ENCODE measurements at places on chromosomes 13 and 19. TPM values are rescaled to one million over a fixed set of nuclear protein-coding genes. Genes with fewer than 3 reads are reported as not detected.

FPR1 gene
- total RNA-seq, result not detected

GRCh38 chr19:3335431-3336350 lies 30.7 kb upstream of the NFIC start:
- DNase-seq, result no peak

- DNase-seq, result peak; percentile 77
Observed at GRCh38 chr13:98142380-98143156, at the start of gene FARP1. TSS of gene FARP1 (plus strand) at chr13:98143094. CDS start at chr13:98213243, 70,149 bp downstream.

- DNase-seq, result no peak
Observed at GRCh38 chr13:30078059-30078458, 227.6 kb upstream of the UBL3 start.

MBOAT7 gene
- total RNA-seq, result 33.5 TPM

- DNase-seq, result no peak
Observed at GRCh38 chr19:9644472-9644871, 23.4 kb upstream of the ZNF561 start.

- DNase-seq, result no peak
Observed at GRCh38 chr13:91405240-91405639, 6.8 kb downstream of the GPC5 start.

GPR18 gene
- total RNA-seq, result not detected

DNA sequence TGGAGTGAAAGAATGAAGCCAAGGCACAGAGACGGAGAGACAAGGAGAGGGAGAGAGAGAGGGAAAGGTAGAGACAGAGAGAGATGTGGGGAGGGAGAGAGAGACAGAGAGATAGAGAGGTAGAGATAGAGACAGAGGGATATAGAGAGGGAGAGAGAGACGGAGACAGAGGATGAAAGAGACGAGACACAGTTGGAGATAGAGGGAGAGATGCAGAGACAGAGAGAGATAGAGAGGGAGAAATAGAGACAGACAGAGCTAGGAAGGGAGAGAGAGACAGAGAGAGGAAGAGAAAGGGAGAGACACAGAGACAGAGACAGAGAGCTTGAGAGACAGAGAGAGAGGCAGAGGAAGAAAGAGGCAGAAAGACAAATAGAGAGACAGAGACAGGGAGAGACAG lies 4.5 kb upstream of the CSNK1G2 start:
- DNase-seq, result no peak

- DNase-seq, result peak; percentile 49
Observed at GRCh38 chr19:11261971-11262839, at the start of gene DOCK6. TSS of gene DOCK6 (minus strand) at chr19:11262524. CDS start at chr19:11262440, 84 bp downstream.

ACER1 gene
- not detected for total RNA-seq

DNA sequence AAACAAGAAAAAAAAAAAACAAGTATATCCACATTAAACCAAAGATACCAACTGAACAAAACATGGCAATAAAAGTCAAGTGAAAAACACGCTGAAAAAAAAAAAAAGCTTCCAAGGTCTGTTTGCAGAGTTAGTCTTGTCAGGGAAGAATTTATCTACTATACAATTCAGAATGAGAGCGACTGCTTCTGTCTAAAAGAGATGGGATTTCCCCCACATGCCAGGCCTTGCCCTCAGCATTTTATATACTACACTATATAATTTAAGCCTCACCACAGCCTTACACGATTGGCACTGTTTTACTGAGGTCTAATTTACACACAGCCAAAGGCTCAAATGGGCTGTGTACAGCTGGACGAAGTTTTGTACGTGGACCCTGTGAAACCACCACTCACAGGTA lies 67.3 kb downstream of the FOXO1 start:
- DNase-seq, result no peak

DNA sequence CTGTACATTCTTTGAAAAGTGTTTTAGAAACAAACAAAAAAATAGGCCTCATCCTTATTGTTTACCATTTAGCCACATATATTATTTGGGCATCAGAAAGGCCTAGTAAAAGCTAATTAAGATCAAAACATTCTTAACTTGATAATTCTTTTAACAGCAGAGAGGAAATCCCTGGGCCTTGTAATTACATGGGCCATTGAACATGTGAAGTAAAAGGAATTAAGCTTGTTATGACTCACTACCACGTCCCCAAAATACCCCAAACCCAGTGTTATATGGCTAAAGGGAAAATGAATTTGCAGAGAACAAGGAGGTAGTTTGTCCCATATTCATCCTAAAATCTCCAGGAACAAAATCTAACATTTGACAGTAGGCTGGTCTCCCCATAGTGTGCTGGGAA lies 439.8 kb downstream of the ITGBL1 start:
- no peak for DNase-seq

GRCh38 chr13:22451327-22451741 lies 729.4 kb upstream of the SGCG start:
- no peak for DNase-seq

DNA sequence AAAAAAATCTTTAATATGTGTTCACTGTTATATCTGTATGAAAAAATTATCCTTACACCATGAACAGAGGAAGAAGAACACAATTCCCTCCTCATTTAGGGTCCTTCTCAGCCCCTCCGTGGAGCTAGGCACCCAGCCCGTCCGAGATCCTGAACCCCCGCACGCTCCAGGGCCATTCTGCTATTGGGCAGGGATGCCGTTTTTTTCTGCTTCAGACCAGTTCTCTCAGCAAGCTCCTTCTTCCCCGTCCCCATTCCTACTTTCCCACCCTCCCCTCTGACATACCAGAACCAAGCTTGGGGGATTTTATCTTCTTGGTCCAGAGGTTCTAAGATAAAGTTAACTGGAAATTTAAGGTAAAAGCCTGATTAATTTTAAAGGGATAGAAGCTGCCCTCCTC lies 36.2 kb downstream of the ATP12A start:
- DNase-seq, result no peak

- no peak for DNase-seq
Observed at GRCh38 chr19:34408411-34408810, 4.2 kb downstream of the PDCD2L start.

DNA sequence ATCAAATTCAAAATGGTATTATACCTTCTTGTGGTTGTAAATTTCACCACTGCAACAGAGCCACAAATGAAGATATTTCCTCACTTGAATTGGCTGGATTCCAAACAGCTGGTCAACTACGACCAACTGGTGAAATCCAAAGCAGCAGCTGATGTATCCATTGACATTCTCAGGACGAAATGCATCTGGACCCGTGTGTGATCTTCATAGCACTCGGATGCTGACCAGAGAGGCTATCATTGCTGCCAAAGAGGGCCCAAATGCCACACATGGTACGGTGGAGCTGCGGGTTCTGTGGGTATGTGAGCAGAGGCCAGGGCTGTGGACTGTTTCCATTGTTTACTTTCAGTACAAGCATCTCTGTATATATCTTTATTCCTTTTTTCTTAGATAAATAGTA lies 25.6 kb upstream of the PCCA start:
- no peak for DNase-seq

DNA sequence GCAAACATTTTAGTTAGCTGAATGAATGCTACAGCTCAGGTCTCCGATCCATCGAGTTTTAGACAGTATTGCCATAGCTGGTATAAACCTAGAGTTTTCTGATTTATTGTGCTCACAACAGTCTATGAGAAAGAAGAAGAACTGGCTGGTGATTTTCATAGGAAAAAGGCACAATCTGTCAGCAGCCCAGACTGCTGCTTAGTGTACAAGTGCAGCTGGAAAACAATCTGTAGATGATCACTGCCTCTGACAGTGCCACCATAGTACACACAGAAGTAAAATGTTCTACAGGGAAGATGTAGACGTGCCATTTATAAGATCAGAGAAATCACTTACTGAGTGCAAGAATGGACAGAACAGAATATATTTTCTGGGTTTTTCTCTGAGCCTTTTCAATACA lies 48.4 kb downstream of the MYO16 start:
- DNase-seq, result no peak

PRODH2 gene
- not detected for total RNA-seq

DNA sequence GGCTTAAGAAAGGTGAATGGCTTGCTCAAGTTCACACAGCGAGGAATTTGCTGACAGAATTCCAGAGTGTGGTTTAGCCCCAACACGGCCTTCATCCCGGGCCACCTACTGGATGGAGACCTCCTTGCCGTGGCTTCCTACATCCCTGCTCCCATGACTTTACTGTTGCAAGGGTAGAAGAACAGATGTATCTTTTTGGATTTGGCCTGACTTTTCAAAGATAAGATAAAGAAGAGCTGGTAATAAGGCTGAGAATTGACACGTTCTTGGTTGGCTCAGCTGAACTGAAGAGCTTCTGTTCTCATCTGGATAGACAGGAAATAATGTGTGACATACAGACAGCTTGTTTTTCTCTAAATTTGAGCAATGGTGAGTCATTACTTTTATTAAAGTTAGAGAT lies 113.1 kb downstream of the KLF5 start:
- no peak for DNase-seq

GRCh38 chr19:40013991-40014390 lies 17.1 kb downstream of the ZNF546 start:
- DNase-seq, result no peak

SIGLEC5 gene
- total RNA-seq, result not detected

- no peak for DNase-seq
Observed at GRCh38 chr13:102203718-102204117, 198.1 kb downstream of the FGF14 start.

BRME1 gene
- total RNA-seq, result 0.51 TPM

Data from dermis blood vessel endothelial cell (primary cell).